ENCODE measurements at places on chromosomes 2 and 18. TPM values are rescaled to one million over a fixed set of nuclear protein-coding genes. Genes with fewer than 3 reads are reported as not detected.

The SP140L gene
- 1.1 TPM for total RNA-seq

The FAHD2A gene
- total RNA-seq, result 34.0 TPM

The ARHGEF33 gene
- total RNA-seq, result 0.69 TPM

DNA sequence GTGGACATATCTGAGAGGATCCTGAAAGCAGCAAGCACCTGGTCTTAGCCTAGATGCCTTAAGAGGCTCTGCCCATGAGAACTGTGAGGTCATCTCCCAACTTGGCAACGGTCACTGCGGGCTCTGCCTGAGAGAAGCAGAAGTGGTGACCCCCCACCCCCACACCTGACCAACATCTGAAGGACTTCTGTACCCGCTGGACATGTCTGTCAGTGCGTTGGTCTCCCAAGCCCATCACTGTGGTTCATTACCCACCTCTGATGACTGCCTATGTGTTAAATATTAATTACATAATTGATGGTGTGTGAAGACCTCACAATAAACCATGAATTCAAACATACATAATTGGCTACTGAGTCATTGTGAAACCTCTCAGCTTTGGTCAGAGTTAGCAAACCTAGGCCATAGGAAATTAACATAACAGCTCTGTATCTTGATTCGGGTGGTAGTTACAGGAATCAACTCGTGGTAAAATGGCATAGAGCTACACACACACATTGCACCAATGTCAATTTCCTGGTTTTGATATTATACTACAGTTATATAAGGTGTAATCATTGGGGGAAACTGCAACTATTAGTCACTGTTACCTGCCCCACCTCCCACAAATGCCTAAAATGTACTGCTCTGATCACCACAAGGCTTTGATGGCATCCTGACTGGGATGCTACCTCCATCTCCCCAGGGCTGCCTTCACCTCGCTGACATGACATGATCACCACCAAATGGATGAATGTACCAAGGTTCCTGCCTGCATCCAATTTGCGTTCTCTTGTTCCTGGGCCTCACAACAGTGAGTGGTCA lies 4.3 kb upstream of the GALNT1 start:
- DNase-seq, result no peak

- DNase-seq, result no peak
Measured at GRCh38 chr2:101429453-101429852, 42.1 kb upstream of the CREG2 start.

- no peak for DNase-seq
Measured at GRCh38 chr2:176178038-176178756, 10.3 kb upstream of the HOXD1 start.
